ENCODE measurements at places on chromosomes 1 and 21.

DNA sequence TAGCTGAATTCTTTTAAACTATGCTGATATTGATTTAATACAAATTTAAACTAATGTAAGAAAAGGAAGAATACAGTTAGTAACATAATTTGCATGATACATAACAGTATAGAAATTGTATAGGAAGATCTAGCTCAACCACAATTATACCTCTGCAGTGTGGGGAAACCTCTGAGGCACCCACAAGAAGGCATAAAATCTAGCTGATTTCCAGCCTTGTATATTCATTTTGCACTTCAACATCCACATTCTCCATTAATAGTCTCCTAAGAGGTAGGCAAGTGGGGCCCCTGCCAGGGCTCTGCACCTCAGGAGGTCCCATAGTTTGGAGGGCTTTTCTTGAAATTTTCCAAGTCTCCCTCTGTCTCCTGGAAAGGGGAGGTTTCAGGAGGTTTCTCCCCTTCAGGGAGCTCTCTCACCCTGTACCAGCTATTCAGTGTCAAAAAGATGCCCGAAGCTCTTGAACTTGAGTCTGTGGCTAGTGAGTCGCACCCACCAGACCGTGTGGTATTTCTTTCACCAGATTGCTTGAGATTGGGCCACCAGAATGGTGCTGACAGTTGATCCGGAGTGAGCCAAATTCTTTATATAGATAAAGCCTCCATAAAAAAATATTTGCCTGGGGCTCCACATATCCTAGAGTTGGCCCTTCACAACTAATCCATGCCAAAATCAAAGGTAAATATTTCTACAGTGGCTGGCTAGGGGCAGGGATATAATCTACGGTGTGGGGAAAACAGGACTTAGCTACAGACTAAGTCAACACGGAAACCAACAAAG is 108.2 kb downstream of the TIAM1 start:
- DNase-seq, result no peak

GRCh38 chr1:224867715-224868114 is 61.8 kb upstream of the DNAH14 start:
- DNase-seq, result no peak

DNA sequence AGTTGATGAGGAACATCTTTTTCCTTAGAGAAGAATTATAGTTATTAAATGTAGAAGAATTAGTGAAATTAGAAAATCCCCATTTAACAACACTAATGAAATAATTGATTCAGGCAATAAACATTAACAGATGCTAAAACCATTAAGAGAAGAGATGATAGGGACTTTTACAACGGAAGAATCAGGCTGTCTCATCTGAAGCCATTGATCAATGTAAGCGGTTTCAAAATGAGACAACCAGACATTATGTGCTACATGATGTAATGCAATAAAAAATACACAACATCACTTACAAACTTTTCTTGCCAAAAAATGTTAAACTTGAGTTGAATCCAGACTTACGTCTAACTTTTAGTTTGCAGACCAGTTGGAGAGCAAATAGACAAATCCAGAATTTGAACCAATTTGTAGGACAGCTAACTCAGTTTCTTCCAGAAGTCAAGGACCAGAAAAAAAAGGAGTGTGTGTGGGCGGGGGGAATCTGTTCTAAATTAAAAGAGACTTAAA is 165.4 kb upstream of the DPT start:
- DNase-seq, result no peak

DNA sequence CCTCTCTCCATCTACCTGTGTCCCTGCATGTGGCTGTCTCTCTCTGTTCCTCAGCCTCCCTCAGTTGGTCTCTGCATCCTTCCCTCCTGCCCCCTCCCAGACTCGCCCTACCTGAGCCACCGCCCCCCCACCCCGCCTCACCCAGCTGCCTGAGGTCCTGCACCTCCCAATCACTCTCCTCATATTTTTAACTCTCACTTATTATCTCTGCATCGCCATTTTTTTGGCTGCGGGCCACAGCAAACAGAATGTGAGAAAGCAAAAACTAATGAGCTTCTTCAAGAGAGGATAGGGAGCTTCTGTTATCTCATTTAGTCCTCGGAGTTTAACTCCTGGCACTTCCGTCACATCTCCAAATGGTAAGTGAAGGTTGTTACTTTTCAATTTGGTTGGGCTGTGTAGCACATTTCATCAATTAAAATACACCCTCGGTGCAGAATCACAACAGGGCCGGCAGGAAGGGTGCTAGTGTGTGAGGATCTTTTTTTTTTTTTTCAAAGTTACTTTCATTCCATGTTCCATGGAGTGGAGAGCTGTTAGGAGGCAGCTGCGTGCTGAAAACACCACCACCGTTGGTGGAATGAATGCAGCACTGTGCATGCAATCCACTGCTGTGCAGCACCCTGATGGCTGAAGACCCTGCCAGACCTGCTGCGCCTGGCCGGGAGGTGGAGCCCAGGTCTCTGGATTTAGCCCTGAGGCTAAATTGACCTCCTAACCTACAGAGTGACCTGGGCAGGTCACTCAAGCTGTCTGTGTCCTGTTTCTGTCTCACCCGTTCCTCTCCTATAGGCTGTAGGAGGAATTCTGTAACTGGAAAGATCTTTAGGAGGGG is 157.2 kb upstream of the NFIA start:
- DNase-seq, result peak; percentile 92

DNA sequence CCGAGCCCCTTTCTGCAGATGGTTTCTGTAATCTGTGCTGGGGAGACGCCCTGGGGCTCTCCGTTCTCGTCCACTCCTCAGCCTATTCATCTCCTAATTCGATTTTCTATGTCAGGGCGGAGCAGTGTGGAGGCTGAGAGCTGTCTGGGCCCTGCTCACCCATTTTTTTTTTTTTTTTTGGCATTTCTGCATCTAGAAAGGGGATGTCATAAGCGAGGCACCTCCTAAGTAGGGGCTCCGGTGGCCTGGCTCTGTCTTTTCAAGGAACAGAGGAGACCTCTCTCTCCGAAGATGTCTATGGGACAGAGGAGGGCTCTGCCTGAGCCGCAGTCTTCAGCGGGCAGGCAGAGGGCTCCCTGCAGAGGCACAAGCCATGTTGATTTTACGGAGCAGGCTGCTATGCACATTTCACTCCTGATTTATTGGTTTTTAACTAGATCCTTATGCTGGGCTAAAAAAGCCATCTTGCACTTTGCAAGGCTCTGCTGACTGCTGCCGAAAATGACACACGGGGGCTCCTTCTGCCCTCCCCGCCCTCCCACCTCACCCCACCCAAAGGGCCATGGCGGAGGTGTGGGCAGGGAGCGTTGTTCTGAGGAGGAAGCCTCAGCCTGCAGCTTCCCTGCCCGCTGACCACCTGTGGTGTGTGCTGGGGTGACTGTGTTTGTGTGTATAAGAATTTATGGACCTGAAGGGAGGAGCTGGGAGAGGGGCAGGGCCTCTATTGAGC is 71.0 kb downstream of the FOXD2 start:
- peak; percentile 60 for DNase-seq
